ENCODE measurements at places on chromosomes 5 and 9.

DNA sequence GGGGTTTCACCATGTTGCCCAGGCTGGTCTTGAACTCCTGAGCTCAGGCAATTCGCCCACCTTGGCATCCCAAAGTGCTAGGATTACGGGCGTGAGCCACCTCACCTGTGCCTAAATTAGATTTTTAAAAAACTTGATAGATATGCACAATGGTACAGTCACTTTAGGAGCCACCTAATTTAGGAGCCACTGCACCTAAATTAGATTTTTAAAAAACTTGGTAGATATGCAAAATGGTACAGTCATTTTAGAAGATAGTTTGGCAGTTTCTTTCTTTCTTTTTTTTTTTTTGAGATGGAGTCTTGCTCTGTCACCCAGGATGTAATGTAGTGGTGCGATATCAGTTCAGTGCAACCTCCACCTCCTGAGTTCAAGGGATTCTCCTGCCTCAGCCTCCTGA is 37.8 kb upstream of the PLPP1 start:
- DNase-seq, result no peak

- DNase-seq, result peak; percentile 34
These were observed 187.6 kb upstream of the DMRT1 start for GRCh38 chr9:653856-654387.

GRCh38 chr9:94639061-94639998 is at the start of gene FBP1:
TSS of gene FBP1 (minus strand) at chr9:94639518. CDS start at chr9:94639310, 208 bp downstream.
- peak; percentile 87 for DNase-seq

GRCh38 chr5:176180339-176180738 is 57.9 kb upstream of the SIMC1 start:
- DNase-seq, result no peak

- no peak for DNase-seq
These were observed 178.9 kb downstream of the SEMA6A start for GRCh38 chr5:116395631-116396203.

GRCh38 chr5:10699281-10699874 is 61.7 kb downstream of the DAP start:
- DNase-seq, result no peak

- no peak for DNase-seq
These were observed 291.8 kb downstream of the CDH10 start for GRCh38 chr5:24353016-24353415.

DNA sequence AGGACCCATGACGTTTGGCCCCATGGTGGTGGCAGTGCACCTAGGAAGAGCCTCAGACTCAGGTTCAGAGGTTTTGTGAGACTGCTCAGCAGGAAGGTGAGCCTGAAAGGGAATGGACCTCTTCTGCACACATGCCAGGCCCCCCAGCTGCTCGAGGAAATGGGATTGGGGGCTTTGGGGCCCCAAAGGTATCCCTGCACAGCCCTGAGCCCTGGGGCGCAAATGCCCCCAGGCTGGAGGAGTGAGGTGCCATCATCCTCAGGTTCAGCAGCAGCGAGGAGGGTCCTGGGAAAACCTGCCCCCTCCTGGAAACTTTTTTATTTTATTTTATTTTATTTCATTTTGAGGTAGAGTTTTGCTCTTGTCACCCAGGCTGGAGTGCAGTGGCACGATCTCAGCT is 171.8 kb upstream of the MVB12B start:
- no peak for DNase-seq

DNA sequence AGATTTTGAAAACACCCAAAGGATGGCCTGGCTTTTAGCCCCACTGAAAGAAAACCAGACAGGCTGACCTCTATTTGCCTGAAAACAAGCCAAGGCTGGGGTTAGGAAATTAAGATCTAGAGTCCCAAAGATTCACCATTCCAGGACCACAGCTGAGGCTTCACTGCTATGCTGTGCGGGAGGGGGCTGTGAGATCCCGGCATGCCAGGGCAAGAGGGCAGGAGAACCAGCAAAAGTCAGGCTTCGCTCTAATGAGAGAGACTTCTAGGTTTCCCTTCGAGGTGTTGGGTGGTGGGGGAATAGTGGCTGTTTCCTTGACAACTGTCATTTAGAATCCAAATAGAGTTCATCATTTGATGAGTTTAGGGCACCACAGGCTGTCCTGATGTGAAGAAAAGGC is 152.9 kb upstream of the NFIB start:
- DNase-seq, result no peak

Data from suppressor macrophage (primary cell).